Cortex of kidney (tissue), 1 donor: ENCODE measurements at places on chromosomes 3 and 15.

DNA sequence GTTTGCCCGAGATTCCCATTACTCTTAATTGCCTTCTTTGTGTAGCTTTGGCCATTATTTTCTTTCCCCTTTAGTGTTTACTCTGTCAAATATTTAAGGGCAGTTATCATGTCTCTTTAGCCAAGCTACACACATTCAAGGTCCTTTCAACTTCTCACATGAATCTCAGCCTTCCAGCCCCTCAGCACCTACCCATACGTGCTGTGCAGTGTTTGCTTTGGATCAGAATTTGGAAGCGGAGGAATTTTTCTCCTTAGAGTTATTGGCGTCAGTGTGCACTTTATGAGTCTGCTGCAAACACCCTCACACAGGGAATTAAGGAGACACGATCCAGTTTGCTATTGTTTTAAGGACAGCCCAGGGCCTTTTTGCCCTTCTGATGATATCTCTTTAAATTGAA is 231.6 kb downstream of the CACNA2D3 start:
- no peak for DNase-seq

GRCh38 chr3:101676216-101676764 is 642 bp downstream of the ZBTB11 start:
- no peak for DNase-seq

- no peak for DNase-seq
Observed at GRCh38 chr15:74844319-74845207, 1.6 kb upstream of the ULK3 start.

DNA sequence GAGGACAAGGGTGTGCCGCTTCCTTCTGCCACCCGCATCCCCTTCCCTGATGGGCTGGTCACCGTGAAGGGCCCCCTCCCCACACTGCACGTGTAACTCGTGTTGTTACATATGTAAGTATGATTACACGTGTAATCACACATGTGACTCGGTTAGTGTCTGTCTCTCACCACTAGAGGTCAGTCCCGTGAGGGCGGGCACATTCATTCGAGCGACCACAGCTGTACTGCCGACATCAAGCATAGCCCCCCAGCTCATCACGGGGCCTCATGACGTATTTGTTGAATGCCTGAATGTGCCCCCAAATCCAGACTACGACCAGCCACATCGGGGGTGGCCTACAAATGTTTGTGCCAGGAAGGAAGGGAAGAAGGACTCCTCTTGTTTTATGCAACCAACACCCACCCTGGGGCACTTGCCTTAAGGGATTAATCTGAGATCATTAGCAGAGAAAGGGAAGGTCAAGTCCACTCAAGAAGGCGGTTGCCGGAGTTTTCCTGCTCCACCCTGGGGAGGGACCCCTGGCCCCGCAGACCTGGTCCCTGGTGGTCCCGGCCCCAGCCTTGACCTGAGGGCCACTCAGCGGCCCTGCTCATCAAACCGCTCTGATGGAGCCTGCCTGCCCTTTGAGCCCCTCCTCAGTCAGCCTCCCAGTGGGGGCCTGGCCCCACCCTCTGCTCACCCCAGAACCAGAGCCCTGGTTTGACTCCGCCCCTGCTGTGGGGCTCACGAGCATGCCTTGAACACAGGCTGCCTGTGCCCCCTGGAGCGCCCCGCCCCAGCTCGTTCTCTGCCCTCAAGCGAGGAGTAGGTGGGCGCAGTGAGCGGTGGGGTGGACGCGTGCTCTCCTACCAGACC is 52.8 kb downstream of the RGMA start:
- no peak for DNase-seq

- no peak for DNase-seq
Observed at GRCh38 chr3:197846491-197846890, 55.4 kb downstream of the LRCH3 start.

GRCh38 chr15:39582977-39583595 is 2.2 kb downstream of the THBS1 start:
- no peak for DNase-seq

GRCh38 chr3:109835958-109836357 is 498.6 kb upstream of the DPPA4 start:
- DNase-seq, result no peak

- no peak for DNase-seq
Observed at GRCh38 chr15:74383695-74384565, 16.5 kb upstream of the CYP11A1 start.

GRCh38 chr15:89777073-89777751 is 1.1 kb downstream of the MESP2 start:
- DNase-seq, result no peak

DNA sequence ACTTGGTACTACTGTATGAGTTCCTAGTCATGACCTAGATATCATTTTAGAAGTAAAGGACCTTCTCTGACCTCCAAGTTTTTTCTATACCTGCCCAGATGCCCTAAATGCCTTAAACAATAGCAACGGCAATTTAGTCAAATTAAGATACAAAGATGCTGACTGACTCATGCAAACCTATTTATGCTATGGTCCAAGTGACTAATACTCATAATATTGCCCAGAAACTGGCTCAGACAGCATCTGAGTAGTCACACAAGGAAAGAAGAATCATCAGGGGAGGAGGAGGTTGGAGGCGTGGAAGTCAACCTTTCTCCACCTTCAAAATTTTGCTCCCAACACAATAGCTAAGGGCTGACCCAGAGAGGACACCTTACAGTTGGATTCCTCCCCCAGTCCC is 6.8 kb downstream of the FYCO1 start:
- no peak for DNase-seq

- no peak for DNase-seq
Observed at GRCh38 chr15:60518511-60518910, 39.6 kb upstream of the ICE2 start.

DNA sequence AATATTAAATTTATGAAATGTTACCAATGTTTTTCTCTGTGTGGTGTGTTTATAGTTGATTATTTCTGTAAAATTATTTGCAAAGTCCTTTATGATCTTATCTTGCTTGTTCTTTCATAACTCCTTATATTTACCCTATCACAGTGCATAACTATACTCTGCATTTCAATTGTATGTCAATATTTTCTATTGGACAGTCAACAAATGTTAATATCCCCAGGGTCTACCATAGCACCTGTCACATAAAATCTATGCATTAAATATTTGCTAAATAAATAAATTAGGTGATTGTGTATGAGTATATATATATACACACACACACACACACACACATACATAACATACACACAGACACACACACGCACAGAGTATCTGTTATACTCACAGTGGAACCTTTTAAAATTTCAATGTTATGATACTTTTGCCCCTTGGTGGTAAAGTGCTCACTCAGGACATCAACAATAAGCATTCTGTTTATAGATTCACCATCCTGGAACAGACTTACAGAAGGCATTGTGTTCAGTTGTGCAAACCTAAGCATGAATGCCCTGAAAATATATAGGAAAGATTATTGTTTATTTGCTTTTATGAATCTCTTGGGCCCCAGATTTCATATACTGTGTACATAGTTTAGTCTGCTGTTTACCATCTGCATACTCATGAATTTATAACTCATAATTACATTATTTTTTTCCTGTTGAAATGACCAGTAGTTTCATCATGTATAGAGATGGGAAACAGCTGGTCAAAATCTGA is 443.7 kb downstream of the EPHA6 start:
- no peak for DNase-seq

GRCh38 chr3:4956738-4957137 is 22.5 kb upstream of the BHLHE40 start:
- no peak for DNase-seq

GRCh38 chr3:131608296-131608695 is 105.5 kb upstream of the MRPL3 start:
- DNase-seq, result no peak

GRCh38 chr3:183381673-183382072 is 46.7 kb downstream of the MCF2L2 start:
- DNase-seq, result no peak

GRCh38 chr15:69908060-69908459 is 189.7 kb downstream of the TLE3 start:
- DNase-seq, result no peak

DNA sequence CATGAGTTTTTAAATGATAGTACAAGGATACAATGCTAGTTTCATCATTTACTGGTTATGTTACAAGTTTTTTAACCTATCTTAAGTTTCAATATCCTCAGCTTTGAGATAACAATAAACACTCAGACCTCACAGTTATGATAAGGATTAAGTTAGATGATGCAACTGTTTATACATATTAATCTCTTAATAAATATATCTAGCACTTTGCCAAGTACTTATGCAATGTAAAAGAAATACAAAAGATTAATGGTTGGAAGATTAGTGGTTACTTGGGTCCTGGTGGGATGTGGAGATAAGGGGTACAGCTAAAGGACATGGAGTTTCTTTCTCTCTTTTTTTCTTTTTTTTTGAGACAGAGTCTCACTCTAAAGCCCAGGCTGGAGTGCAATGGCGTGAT is 12.0 kb downstream of the SPPL2A start:
- no peak for DNase-seq

- no peak for DNase-seq
Observed at GRCh38 chr15:90664650-90665287, 52.4 kb upstream of the BLM start.

DNA sequence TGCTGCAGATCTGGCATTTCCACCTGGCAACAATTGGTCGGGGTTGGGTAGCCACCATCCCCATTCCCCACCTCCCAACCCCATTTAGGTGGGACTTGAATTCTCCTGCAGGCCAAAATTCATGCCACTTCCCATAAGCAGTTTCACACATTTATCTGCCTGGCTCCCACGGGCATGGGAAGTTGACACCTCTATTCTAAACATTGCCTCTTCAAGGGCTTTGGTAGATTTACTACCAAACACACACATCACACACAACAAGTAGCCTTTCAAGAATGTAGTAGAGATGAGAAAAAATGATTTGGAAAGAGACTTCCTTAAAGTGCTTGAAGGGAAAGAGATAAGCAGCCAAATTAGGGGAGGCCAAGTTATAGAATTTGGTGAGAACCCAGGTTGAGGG is 30.9 kb downstream of the ZBTB38 start:
- DNase-seq, result no peak

DNA sequence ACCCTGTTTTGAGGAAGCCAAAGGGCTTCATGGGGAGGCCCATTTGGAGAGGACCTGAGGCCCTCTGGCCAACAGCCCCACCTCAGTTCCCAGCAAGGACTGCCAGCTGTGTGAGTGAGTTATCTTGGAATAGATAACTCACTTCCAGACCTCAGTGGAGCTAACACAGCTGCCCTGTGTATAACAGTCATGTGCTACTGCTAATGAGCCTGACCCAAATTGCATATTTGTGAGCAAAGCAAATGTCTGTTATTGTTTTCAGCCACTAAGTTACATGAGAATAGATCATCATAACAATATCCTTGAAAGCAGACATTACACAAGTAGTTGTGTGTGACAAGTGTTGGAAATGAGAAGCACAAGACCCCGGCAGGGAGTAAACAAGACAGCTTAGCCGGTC is 355.8 kb downstream of the MCTP2 start:
- DNase-seq, result no peak

- DNase-seq, result no peak
Observed at GRCh38 chr15:87954793-87955192, 301.7 kb downstream of the NTRK3 start.

DNA sequence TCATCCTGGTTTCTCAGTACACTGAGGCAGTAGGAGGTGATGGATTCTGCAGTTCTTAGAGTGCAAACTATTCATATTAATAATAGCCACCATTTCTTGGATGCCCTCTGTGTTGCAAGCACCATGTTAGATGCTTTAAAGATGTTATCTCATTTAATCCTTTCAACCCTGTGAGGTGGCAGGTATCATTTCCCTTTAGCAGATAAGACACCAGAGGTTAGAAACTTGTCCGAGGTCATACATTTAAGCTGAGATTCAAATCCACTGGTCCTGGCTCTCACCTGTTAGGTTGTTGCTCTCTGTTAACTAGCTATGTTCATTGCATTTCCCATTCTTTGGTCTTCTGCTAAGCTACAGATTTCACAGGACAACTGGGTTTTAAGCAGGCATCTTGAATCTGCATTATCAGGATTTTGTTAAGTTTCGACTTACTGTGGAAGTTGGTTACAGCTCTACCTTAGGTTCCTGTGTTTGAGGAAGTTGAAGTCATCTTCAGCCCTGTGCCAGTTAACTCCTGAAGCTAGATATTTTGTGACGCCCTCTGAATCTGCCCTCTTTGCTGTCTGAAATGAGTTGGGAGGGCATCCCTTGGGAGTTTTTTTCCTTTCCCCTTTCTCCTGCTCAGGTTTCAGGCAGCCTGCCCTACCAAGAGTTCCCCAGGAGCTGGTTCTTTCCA is 6.4 kb downstream of the PDE8A start:
- DNase-seq, result no peak

- no peak for DNase-seq
Observed at GRCh38 chr3:164095279-164095678, 983.0 kb downstream of the SI start.

DNA sequence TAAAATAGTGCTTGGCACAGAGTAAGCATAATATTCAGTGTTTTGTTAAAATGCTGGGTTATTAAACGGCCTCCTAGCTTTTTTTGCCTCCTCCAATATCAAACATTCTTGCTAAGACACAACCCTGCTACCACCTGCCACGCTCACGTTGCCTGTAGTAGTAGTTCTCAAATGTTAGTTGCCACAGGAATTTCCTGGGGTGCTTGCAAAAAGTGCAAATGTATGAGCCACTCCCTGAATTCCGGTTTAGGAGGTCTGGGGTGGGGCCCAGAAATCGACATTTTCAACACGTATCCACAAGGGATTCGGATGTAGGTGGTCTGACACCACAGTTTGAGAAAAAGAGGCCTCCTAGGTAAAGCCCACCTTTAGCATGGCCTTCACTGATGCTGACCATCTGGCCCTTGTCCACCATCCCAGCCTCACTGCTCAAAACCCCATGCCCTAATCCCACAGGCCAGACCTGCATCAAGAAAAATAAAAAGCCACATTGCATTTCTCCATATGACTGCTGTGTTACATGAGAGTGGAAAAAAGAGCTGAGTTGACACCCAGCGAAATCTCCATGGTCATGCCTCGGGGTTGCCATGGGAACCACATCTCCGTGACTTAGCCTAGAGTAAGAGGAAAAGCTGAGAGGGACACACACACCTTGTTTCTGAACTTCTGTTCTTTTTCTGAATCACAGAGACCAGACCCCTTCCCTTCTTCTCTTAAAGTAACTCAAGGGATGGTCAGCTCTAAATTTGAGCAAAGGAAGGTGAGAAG is 116.4 kb upstream of the HES1 start:
- DNase-seq, result no peak

DNA sequence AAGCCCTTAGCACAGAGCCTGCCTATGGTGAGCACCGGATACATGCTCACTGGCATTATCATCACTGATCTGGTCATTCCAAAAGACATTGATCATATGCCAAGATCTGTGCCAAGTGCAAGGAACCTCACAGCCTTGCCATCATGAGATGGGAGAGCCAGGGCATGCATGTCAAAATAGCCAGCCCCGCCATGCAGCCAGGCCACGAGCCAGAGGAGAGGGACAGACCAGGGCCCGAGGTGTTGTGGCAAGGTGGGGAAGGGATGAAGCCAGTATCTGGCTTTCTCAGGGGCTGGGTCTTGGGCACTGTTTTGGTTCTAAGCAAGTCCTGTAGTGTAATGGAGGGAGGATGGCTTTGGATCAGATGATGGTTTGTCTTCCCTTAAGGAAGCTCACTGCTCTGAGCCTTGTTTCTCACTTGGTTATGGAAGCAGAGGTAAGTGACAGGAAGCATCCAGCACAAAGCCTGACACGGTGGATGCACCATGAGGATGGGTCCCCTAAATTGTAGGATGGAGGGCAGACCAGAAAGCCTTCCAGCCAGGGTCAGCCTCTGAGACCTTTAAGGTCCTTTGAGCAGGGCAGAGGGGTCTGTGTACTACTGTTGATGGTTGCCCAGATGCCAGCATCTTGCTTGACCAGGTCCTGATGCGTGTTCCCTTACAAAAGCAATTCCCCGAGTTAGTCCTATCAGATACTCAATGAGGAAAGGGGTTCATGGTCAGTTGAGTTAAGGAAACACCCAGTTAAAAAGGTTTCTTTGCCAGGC is 247.7 kb upstream of the TLE3 start:
- DNase-seq, result no peak
